Right lobe of liver (tissue), 6 donors: ENCODE measurements at places on chromosomes 5 and 9. TPM values are rescaled to one million over a fixed set of nuclear protein-coding genes. Genes with fewer than 3 reads are reported as not detected.
A peak's percentile ranks its signal among the peaks of the same experiment; 100 is the strongest.

GRCh38 chr5:2191972-2192371 lies 309.2 kb upstream of the IRX4 start:
- no peaks in the 10 kb centered on the region for H3K36me3 ChIP-seq
- no peak overlapping the region for H3K27ac ChIP-seq
- DNase-seq, result no peak
- no peak overlapping the region for H3K4me3 ChIP-seq

- no peaks in the 10 kb centered on the region for H3K4me1 ChIP-seq
- H3K4me3 ChIP-seq, result no peak overlapping the region
- no peaks in the 10 kb centered on the region for H3K27me3 ChIP-seq
- no peak for DNase-seq
- H3K36me3 ChIP-seq, result no peaks in the 10 kb centered on the region
- no peak overlapping the region for H3K27ac ChIP-seq
Observed at GRCh38 chr5:133827830-133828229, 140.6 kb downstream of the C5orf15 start.

- H3K36me3 ChIP-seq, result peaks cover 5% of the 10 kb centered on the region
- no peaks in the 10 kb centered on the region for H3K27me3 ChIP-seq
- H3K27ac ChIP-seq, result peak overlapping the region; percentile 26
- H3K4me1 ChIP-seq, result peaks cover 45% of the 10 kb centered on the region
- H3K4me3 ChIP-seq, result no peak overlapping the region
Observed at GRCh38 chr5:157820593-157821252, 38.2 kb downstream of the CLINT1 start.

- no peak overlapping the region for H3K27ac ChIP-seq
- H3K36me3 ChIP-seq, result no peaks in the 10 kb centered on the region
- no peak overlapping the region for H3K4me3 ChIP-seq
- no peaks in the 10 kb centered on the region for H3K4me1 ChIP-seq
Observed at GRCh38 chr9:86764671-86765343, 182.5 kb downstream of the GAS1 start.

DNA sequence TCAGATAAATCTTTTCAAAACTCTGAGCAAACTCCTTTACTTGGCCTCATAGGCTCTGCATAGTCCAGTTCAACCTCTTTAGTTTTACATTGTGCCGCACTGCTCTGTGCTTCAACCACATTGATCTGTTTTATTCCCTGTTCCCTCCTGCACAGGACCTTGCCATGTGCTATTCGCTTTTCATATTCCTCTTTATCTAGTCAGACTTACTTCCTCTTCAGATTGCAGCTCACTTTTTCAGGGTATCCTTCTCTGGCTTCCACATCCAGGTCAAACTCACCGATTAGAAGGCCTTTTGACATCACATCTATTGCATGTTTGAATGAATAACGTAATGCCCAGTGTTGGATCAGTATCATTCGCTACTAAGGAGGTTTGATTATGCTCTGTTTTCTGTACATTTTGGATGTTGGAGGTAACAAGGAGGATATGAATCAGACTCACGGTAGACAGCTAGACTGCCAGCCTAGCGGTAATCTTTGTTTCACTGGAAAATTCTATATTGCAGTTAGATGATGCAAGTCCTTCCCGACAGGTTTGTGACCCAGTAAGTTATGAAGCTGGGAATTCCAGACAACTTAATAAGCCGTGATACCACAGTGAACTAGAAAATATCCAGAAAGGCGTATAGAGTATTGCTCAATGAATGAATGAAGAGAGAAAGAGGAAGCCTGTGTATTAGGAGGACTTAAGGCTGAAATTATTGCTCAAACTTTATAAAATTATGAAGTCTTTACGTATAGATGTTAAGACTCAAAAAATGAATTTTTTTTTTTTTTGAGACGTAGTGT lies 65.7 kb downstream of the IQGAP2 start:
- H3K36me3 ChIP-seq, result no peaks in the 10 kb centered on the region
- H3K27ac ChIP-seq, result no peak overlapping the region
- no peak for DNase-seq
- peaks cover 37% of the 10 kb centered on the region for H3K4me1 ChIP-seq
- H3K27me3 ChIP-seq, result no peaks in the 10 kb centered on the region
- no peak overlapping the region for H3K4me3 ChIP-seq

DNA sequence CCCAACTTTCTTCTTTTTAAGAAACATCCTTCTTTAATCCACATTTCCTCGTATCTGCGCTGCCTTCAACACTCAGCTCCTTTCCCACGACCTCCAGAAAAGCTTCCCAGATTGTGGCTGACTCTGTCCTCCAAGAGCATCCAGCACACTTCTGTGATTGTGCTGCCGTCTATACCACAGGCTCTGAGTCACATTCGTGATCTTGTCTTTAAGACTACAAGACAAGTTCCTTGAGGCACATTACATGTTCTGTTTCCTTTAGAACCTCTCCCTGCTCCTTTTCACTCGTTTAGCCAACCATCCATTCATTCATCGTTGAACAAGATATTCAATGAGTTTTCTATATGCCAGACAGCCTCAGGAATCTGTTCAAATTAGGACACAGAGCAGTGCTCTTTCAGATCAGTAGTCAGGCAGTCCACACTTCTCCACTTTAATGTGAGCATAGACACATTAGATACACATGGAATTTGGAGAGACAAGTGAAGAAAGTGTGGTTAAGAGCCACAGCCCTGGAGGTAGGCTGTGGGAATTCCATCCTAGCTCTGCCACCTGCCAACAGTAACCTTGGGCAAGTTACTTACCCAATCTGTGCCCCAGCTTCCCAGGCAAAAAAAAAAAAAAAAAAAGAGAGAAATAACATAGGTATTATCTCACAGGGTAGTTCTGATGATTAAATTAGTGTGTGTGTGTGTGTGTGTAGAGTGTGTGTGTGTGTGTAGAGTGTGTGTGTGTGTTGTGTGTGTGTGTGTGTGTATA lies 18.9 kb downstream of the WHRN start:
- no peaks in the 10 kb centered on the region for H3K36me3 ChIP-seq
- no peak overlapping the region for H3K4me3 ChIP-seq
- H3K27me3 ChIP-seq, result no peaks in the 10 kb centered on the region
- DNase-seq, result no peak

DNA sequence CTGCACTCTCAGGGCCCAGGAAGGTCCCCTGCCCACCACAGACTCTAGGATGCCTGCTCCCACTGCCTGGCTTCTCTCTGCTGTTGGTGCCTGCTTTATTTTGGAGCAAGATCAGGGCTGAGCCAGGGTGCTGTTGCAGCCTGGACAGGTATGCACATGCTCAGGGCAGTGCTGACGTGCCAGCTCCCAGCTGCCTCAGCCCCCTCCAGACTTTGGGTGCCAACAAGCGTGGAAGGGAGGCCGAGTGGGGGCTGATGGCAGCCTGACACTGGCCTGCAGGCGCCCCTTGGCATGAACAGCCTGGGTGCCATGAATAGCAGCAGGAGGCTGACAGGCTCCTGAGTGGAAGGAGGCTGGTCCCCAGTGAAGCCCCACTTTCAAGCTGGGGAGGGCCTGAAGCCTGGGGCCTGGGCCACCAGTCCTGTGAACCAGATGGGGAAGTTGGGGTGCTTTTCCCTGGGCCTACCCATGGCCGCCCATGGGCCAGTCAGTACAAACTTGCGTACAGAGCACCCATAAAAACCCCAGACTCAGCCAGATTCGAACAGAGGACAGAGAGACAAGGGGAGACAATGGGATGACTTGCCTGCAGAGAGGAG lies 6.8 kb downstream of the AMBP start:
- H3K27ac ChIP-seq, result no peak overlapping the region
- no peaks in the 10 kb centered on the region for H3K27me3 ChIP-seq
- H3K36me3 ChIP-seq, result no peaks in the 10 kb centered on the region
- no peak overlapping the region for H3K4me3 ChIP-seq
- DNase-seq, result no peak

GRCh38 chr9:103245369-103245768 lies 250.2 kb downstream of the CYLC2 start:
- no peaks in the 10 kb centered on the region for H3K27me3 ChIP-seq
- no peak overlapping the region for H3K27ac ChIP-seq
- DNase-seq, result no peak
- H3K4me3 ChIP-seq, result no peak overlapping the region
- H3K36me3 ChIP-seq, result no peaks in the 10 kb centered on the region

- no peaks in the 10 kb centered on the region for H3K27me3 ChIP-seq
- no peak overlapping the region for H3K4me3 ChIP-seq
- no peaks in the 10 kb centered on the region for H3K4me1 ChIP-seq
- no peak overlapping the region for H3K27ac ChIP-seq
- peak; percentile 16 for DNase-seq
Observed at GRCh38 chr5:179243333-179243732, 101.9 kb downstream of the ADAMTS2 start.

GRCh38 chr5:170267431-170268152 lies 30.0 kb downstream of the LCP2 start:
- DNase-seq, result peak; percentile 69
- H3K4me3 ChIP-seq, result no peak overlapping the region

- H3K27ac ChIP-seq, result no peak overlapping the region
- H3K4me1 ChIP-seq, result no peaks in the 10 kb centered on the region
- H3K27me3 ChIP-seq, result no peaks in the 10 kb centered on the region
- H3K36me3 ChIP-seq, result no peaks in the 10 kb centered on the region
- H3K4me3 ChIP-seq, result no peak overlapping the region
Observed at GRCh38 chr5:122701640-122702523, 73.0 kb upstream of the SNX2 start.

DNA sequence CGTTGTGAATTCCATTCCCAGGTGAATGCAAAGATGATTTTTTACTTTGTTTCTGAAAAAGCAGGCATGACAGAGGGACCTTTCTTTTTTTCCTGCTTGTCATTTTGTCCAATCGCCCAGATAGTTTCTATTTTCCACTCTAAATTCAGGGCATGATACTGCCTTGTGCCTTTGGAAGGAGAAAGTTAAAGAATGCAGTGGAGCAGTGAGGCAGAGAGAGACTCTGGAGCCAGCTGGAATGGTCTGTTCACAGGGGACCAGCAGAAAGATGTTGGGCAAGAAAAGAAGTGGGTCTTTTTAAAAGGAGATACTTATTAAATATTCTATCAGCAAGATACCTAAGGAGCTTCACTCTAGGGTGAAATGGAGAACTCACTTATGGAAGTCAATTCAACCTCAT lies 532.3 kb downstream of the BRINP1 start:
- no peak for DNase-seq
- no peaks in the 10 kb centered on the region for H3K4me1 ChIP-seq
- H3K4me3 ChIP-seq, result no peak overlapping the region
- no peak overlapping the region for H3K27ac ChIP-seq
- no peaks in the 10 kb centered on the region for H3K27me3 ChIP-seq

Gene FSTL4
- total RNA-seq, result not detected

Gene SARDH
- total RNA-seq, result 180 TPM

Gene WWC1
- total RNA-seq, result 74.4 TPM

Gene SH3TC2
- total RNA-seq, result 0.12 TPM
